ENCODE measurements at places on chromosomes 7 and 10.

DNA sequence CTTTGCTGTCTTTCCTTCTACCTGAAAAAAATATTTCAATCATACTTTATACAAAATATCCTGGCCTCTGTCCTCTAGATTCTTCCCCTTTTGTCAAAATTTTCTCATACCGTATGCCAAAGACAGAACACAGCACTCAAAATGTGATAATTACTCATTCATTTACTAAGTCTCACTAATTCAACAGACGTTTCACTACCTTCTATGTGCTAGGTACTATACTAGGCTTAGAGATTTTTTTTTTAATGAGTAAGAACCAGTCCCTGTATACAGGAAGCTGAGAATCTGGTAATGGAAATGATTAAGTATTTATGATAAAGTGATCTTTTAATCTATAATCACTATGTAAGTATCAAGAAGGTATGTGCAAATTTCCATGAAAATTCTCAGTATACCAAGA, 128.0 kb downstream of the ELAPOR2 start:
- DNase-seq, result peak; percentile 6

- no peak for DNase-seq
These were observed 76.7 kb upstream of the EN2 start for GRCh38 chr7:155380976-155381851.

DNA sequence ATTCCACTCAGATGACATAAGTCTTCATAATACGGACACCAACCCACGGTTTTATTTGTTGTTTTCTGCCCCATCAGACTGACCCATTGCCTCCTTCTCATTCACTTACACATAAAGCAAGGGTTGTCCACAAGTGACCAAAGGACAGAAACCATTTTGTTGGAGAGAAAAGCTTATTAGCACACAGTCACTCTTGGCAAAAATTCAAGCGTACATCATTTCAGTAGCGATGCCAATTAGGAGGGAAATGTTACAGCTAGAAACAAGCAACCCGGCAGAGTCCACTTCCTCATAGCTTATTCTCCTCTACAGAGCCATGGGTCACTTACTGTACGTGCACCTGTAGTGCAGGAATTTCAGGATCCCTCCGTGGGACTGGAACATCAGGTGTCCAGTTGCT, 23.0 kb downstream of the ABLIM1 start:
- no peak for DNase-seq

GRCh38 chr7:68216051-68216450, 1219.4 kb downstream of the TYW1 start:
- no peak for DNase-seq

GRCh38 chr10:131126321-131127137, 185.0 kb downstream of the TCERG1L start:
- DNase-seq, result no peak

- DNase-seq, result no peak
These were observed 121.3 kb downstream of the RAMP3 start for GRCh38 chr7:45278763-45279398.
